Activated naive CD4-positive, alpha-beta T cell treated with anti-CD3 and anti-CD28 coated beads, Interleukin-2, amount 50 U/mL, for 72 hours (primary cell): ENCODE measurements at places on chromosomes 3 and 15.

GRCh38 chr15:50390554-50391264 lies 33.5 kb upstream of the USP8 start:
- no peak for DNase-seq

DNA sequence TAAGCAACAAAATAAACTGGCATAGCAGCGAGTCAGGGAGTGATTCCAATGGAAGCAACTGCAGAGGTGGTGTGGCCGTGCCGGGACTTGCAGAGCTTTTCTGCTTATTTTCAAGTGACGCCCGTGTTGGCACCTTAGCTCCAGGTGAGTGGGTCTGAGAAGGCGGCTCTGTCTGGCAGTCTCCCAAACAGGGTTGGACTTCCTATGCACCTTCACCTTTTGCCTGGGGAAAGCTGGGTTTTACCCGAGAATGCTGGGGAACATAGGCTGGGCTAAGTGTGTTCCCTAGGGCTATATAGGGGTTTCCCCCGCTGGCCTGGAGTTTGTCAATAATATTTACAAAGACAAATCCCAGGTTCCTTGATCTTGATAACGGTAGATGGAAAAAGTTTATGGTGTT lies 179.9 kb upstream of the TBL1XR1 start:
- DNase-seq, result no peak

GRCh38 chr3:2929574-2929973 lies 180.6 kb downstream of the IL5RA start:
- DNase-seq, result no peak

DNA sequence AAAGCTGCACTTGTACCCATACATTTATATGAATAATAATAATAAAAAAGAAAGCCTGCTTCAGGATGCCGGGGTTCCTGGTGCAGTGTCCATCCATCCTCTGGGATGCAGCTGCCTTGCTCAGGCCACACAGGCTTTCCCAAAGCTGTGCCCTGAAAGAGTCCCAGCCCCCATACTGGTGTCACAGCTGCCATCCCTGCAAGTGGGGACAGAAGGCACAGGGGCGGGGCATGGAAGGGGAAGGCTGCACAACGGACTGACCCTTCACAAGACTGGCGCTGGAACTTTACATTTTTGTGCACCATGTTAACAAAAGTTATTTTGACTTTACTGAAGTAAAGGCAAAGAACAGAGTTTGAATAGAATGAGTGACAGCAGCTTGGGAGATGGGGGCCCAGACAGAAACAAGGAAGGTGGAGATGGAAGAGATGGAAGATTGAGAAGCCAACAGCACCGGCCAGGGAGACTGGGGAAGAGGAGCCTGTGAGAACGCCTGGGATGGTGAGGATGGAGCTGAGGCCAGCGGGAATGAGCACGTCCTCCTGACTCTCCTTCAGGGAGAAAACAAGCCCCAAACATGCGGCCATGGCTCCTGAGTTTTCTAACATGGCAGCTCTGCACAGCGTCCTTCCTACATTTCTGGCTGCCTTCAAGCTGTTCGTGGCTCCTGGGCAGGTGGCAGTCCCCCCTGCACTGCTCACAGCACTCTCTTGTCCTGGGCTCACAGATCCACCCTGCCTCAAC lies 73.1 kb downstream of the ABTB1 start:
- no peak for DNase-seq

DNA sequence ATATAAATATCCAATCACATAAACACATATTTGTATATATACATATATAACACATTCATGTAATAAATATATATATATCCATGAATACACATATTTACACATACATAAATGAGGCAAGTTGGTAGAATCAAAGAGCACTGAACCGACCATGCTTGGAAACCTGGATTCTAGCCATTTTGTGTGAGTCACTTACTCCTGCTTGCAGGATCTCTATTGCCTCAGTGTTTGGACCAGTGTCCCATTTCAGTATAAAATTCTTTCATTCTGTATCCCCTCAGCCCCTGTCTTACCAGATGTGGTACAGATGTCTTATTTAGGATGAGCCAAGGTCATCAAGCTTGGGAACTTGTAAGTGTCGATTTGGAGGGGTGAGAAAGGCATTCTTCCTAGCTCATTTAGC lies 391.4 kb upstream of the FRG2C start:
- no peak for DNase-seq

GRCh38 chr3:13623101-13623654 lies 74.3 kb downstream of the FBLN2 start:
- no peak for DNase-seq

- peak; percentile 58 for DNase-seq
These were observed 2.9 kb downstream of the THBS1 start for GRCh38 chr15:39583596-39584265.

GRCh38 chr15:41493205-41493901 lies at the start of gene ITPKA:
TSS of gene ITPKA (plus strand) at chr15:41493874. CDS start at chr15:41493928, 54 bp downstream.
- peak; percentile 94 for DNase-seq

DNA sequence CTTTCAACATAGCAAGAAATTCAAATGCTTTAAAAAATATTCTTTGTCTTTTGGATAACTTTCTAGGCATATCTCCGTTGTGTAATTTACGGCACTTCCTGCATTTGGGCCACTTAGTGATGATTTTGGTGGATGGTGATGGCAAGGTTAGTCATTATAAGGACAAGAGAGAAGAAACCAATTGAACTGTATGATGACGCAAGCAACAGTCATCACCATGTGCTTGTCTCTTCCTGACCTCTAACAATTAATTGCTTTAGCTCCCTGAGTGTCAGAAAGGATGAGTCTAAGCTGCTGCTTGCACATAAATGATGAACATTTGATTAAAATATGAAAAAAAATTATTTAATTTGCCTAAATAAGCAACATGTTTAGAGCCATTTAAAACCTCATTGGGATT lies 11.3 kb upstream of the P2RY12 start:
- DNase-seq, result no peak

GRCh38 chr3:51216291-51216690 lies 168.8 kb upstream of the MANF start:
- DNase-seq, result no peak

DNA sequence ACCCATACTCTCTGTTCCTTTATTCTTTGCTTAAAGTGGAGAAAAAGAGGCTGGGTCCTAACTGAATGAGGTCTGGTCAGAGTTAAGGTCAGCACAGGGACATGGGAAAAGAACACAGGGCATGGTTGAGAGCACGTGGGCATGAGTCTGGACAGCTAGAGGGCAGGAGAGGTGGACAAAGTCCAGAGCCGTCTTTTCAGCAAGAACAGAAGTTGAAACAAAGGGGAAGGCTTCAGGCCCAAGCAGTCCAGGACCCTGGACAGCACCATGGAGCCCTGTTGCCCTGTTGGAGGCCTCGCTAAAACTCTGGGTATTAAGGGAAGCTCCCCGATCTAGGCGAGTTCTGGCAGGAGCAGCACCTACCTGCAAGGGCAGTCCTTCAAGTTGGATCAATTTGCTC lies 50.7 kb downstream of the XYLB start:
- no peak for DNase-seq

GRCh38 chr15:48170981-48171380 lies 7.1 kb downstream of the MYEF2 start:
- DNase-seq, result no peak

DNA sequence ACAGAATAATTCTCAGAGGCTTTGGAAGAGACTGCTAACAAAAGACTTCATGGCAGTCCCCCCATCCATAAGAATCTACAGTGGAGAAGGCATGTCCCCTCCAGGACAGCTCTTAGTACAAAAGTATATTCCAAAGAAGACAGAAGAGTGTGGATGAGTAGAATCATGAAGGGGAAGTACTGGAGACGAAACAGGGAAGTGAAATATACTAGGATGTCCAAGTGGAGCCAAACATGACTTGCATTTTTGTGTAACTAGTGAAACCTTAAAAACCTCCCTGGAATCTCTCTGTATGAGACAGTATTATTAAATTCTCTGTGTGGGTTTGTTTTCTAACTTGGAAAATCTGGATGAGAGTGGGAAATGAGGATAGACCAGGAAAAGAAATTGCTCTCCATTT lies 312.4 kb downstream of the RSL24D1 start:
- DNase-seq, result no peak

DNA sequence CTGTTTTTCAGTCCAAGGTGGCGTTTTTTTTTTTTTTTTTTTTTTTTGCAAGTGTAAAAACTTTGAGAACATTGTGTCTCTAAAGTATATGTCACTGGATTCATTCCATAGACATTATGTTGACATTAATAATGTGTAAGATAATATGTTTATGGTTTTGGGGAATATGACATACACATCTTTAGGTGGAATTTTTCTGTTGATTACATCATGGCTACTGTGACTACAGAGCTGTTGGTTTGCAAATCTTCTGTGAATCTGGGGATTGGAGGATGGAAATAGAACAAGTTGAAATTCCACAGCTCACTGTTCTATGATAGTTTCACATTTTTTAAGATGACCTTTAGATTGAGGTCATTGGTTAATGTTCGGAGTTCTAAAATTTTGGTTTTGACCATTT lies 24.4 kb upstream of the PLSCR2 start:
- DNase-seq, result no peak

GRCh38 chr3:484341-484740 lies 287.8 kb downstream of the CHL1 start:
- no peak for DNase-seq

- DNase-seq, result no peak
These were observed 230.5 kb upstream of the PROK2 start for GRCh38 chr3:72015463-72015862.

- no peak for DNase-seq
These were observed 983 bp downstream of the KBTBD12 start for GRCh38 chr3:127915937-127916493.

- DNase-seq, result no peak
These were observed 98.9 kb downstream of the MAGI1 start for GRCh38 chr3:65939801-65940246.
